ENCODE measurements at places on chromosomes 2 and 18. TPM values are rescaled to one million over a fixed set of nuclear protein-coding genes. Genes with fewer than 3 reads are reported as not detected.

Gene UGT1A6
- not detected for total RNA-seq

Gene COLEC11
- 0.48 TPM for total RNA-seq

Gene SULT1C4
- not detected for total RNA-seq

Gene MYO3B
- total RNA-seq: 0.66 TPM

GRCh38 chr2:190637281-190637734 is 11.6 kb upstream of the NAB1 start:
- no peak for DNase-seq

- DNase-seq: no peak
Observed at GRCh38 chr2:221518935-221519625, 53.0 kb downstream of the EPHA4 start.

- DNase-seq: no peak
Observed at GRCh38 chr2:12262681-12263436, 453.9 kb upstream of the TRIB2 start.

- DNase-seq: no peak
Observed at GRCh38 chr2:4840791-4841190, 851.4 kb upstream of the SOX11 start.

GRCh38 chr2:38293152-38293865 is 83.8 kb downstream of the ATL2 start:
- no peak for DNase-seq

DNA sequence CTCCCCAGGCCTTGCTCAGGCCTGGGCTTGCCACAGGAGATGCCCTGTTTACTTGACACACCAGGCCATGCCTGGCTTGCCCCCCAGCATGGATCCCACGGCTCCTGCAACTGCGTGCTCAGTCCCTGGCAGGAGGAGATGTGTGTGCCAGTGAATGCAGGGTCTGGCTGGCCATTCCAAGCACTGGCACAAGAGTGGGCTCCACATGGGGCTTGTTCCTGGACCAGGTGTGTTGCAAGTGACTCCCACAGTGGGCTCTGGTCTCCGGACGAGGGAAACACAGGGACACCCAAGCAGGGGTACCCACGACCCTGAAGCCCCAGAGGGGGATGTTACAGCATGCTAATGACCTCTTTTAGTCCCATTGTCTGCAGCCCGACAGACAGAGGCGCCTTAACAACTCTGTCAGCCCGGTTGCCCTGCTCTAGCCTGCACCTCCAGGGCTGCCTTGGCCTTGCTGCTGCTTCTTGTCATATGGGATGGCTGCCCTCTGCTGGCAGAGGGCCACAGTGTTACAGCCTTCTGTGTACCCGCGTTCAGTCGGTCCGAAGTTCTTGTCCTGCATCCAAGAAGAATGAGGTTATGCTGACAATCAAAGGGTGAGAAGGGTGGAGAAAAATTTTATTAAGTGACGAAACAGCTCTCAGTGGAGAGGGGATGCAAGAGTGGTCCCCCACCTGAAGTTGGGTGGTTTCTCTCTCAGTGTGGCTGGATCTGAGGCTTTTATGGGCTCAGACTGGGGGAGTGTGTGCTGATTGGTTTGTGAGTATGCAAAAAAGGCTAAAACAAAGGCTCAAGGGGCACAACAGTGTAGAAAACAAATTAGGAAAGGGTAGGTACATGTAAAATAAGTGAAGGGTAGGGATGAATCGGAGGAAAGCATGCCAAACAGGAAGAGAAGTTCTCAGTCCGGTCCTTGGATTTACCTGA is 180.4 kb downstream of the MBD5 start:
- DNase-seq: no peak

DNA sequence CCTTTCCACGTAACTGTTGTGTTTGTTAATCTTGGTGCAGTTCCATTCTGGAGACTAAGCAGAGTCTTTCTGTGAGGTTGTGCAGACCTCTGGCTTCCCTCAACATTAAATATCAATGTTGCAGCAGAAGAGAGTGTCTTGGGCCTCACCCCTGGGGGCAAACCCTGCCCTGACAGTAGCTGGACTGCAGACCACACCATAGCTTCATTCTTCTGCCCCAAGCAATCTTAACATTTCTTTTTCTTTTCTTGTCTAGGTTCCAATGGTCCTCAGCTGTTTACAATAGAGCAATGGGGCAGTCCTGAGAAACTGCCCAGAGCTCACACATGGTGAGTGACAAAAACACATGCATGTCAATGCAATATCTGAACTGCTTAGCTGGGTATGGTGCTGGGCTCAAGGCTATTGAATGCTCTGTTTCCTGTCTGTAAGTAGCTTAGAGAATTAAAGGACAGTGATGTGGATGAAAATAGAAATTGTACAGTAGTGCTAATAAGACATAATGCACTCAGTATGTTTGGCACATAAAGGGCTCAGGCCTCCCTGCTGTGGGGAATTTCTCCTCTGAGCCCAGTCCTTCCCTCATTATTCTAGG is 237.6 kb downstream of the ALPK2 start:
- no peak for DNase-seq

- DNase-seq: no peak
Observed at GRCh38 chr2:172812158-172812744, 76.6 kb downstream of the RAPGEF4 start.

DNA sequence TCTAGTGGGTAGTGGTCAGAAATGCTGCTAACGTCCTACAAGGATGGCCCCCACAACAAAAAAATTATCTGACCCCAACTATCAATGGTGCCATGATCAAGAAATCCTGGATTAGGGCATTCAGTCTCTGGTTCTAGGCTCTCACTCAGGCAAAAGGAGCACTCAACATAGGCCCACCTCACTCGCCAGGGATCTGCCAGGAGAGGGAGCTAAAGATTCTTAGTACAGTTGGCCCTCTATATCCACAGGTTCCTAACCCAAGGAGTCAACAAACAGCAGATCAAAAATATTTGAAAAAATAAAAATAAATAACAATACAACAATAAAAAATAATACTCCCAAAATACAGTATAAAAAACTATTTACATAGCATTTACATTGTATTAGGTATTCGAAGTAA is 10.0 kb downstream of the SLC4A5 start:
- no peak for DNase-seq

DNA sequence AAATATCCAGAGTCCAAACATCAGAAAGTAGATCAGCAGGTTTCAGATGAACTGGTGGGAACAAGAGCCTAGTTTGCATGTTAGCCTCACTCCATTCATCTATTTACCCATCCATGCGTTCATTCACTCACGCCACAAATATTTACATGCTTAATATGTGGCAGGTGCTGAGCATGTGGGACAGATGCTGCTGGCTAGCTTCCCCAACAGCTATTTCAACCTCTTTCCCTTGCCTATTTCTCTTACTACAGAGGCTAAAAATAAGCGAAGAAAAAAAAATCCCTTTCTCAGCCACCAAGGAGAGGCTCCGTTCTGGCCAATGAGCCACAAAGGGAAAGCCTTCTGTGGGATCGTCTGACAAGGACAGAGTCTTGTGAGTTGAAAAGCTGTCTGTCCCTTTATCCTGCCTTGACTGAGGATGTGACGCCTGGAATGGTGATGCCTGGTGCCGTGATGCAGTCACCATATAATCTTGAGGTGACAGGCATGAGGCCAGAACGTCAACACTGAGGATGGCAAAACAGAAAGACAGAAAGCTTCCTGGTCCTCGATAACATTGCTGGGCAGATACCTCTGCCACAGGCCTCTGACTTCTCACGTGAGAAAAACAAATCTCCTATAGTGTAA is 78.2 kb downstream of the KCTD1 start:
- no peak for DNase-seq

DNA sequence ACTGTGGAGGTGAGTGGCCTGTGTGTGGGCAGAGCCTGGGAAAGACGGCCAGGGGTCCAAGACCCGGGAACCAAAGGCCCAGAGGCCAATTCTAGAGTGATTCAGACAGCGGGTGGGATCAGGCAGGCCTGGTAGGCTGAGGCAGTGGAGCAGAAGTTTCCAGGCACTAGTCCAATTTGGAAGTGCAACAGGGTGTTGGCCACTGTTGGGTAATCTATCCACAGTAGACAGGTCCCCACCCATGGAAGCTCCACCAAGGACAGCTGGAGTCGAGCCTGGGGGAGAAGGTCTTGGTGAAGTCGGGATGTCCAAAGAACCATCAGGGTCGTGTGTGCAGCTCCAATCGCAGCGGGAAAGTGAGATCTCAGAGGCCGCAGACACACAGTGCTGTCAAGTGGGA is 125.8 kb upstream of the COPS8 start:
- DNase-seq: no peak

DNA sequence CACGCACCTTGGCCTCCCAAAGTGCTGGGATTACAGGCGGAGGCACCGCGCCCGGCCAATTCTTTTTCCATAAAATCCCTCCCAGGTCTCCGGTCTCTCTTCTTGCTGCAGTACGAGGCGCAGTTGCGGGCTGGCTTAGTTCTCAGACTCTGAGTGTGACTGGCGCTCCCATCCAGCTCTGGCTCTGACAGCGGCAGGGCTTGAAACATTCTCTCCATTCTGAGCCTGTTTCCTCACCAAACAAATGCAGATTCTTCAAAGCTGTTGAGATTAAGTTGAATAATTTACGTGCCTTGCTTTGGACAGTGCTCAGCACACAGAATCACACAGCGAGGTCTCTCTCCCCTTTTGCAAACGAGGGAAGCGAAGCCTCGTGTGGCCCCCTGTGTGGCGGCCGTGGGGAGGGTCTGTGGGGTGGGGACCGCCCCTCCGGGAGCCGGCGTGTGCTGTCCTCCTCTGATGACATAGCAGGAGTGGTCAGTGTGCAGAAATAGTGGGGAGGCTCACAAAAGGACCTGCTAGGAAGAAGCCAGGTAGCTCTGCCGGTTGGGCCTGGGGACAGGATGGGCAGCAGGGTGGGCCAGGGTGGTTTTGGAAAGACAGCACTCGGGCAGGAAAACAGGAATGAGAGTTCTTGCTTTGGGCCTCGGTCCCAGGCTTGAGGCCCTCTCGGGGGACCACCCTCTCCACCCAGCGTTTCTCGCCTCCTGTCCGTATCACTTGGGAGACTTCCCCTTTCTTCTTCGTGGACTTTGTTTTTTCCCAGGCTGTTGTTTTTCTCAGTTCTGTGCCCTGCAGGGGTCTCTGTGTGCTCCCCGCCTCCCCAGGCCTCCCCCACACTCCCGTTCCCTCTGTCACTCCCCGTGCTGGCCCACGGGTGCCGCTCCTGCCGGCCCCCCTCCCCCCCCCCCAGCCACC is 75.0 kb downstream of the KCNG2 start:
- DNase-seq: no peak

DNA sequence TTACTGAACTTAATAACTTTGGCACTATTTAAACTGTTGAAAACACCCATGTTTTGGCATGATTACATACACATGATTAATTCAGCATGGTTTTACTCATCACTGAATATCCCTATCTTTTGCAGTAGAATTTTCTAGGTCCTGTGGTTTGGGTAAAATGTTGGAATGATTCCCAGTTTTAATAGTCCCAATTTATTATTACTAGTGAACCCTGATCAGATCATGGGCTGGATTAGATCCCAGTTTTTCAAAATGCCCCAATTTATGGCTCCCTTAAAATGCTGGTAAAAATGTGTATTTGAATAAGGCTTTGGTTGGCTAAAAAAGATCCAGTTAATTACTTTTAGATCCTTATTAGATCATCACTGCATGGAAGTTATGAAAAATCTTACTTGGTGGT is 273.6 kb upstream of the NRP2 start:
- DNase-seq: no peak

GRCh38 chr2:151042964-151043363 is 218.7 kb downstream of the RBM43 start:
- no peak for DNase-seq

GRCh38 chr2:218857371-218858137 is 2.1 kb upstream of the WNT6 start:
- DNase-seq: no peak

DNA sequence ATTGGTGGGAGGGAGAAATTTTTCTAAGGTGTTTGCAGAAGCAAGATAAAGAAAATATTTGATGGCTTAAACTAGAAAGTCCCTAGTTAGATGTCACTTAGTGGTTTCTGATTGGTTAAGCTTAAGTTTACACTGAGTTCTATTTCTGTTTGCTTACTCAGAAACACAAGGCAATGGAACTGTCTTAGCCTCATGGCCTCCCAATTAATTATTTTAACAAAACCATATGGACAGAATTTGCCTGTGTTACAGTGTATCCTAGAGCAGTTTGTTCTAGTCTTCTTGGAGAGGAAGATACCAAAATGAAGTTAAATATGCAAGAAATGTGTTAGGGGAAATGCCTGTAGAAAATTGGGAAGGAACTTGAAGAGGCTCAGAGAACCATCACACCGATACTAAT is 4.6 kb upstream of the IMPACT start:
- no peak for DNase-seq

DNA sequence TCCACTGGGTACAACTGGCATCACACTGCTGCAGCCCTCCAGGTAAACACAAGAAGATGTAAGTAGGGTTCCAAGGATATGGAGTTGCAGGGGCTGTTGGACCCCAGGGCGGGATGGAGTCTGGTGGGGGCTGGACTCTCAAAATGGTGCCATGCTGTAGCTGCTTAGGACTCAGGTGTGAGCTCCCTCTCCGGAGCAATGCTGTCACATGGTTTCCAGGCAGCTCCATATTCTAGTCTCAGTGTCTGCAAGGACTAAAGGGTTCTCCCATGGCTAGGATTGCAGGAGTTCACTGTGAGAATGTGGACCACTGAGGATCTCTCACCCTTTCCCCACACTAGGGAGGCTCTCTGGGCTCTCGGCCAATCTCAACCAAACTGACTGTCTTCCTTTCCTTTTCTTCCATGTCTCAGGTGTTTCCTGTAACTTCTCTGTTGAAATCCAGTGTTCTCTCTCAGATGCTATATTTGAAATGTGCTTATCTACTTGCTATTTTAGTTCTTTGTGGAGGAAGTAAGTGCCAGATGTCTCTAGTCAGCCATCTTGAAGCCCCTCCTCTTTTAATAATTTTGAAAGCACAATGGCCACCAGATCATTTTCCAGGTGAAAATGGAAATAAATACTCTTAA is 57.6 kb downstream of the CCNT2 start:
- DNase-seq: no peak

- DNase-seq: no peak
Observed at GRCh38 chr18:60188958-60189357, 183.6 kb downstream of the MC4R start.

DNA sequence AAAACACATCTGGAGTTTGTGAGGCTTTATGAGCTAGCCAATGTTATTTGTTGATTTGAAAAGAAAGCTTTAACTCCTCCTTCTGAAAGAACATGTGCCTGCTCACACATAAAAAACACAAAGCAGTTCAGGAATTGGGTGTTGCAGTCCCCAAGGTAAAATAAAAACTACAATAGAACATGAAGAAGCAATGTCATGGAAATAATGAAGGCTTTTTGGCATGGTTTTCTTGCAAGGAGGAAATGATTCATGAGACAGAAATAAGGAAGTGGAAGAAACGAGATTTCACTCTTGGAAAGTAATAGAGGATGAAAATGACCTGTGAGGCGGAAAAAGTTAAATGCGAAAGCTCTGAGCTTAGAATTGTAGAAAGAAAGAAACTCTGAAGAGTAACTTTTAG is 81.1 kb downstream of the TRIB2 start:
- no peak for DNase-seq

GRCh38 chr2:219126555-219126954 is 34.1 kb downstream of the NHEJ1 start:
- no peak for DNase-seq

- no peak for DNase-seq
Observed at GRCh38 chr2:142270291-142270690, 139.5 kb upstream of the LRP1B start.

DNA sequence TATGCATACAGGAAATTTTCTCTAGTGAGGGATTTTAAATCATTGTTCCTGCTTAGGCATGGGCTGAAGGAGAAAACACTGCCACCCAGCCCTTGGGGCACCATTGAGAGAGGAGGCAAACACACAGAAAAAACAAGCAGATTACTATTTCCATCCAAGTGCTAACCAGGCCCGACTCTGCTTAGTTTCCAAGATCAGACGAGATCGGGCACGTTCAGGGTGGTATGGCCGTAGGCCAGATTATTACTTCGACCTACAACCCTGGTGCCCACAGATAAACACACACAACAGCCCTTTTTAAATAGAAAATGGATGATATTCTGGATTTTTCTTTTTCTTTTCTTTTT is 45.4 kb upstream of the RHOB start:
- no peak for DNase-seq

All from naive thymus-derived CD4-positive, alpha-beta T cell (primary cell).